ENCODE measurements at places on chromosomes 3 and 15.
A peak's percentile ranks its signal among the peaks of the same experiment; 100 is the strongest.

GRCh38 chr3:117168896-117169295 lies 459.3 kb downstream of the TUSC7 start:
- no peak for DNase-seq

DNA sequence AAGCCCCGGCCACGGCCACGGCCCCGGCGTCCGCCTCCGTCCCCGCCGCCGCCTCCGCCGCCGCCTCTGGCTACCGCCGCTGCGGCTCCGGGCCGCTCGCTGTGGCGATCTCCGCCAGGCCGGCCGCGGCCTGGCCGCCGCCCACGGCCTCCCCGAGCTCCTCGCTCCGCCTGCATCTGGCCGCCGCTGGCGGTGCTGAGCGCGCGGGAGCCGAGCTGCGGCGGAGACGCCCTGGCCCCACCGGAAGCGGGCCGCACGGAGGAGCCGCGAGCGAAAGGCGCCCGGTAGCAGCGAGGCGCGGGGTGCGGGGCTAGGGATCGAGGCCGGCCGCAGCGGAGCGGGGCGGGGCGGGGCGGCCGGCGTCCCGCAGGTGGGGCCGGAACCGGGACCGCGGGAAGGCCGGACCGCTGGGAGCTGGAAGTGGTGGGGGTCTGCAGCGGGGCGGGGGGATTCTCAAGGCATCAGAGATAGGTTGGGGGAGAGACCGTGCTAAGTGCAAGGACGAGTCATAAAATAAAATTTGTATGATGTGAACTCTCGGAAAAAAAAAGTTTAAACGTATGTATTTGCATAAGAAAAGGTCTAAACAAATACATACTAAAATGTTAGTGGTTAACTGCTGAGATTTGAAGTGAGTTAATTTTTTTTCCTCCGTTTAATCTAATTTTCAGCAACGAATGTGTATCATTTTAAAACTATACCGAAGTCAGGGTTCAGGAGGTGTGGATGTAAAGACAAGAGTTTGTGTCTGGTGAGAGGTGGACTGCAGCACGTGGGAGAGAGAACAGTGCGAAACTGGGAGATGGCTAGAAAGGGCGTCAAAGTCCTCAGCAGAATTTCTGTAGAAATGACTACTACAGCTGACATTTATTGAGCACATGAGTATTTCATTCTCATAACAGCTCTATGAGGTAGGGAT lies at the start of gene AVEN:
TSS of gene AVEN (minus strand) at position 334 of the 919 bp plus-strand sequence. CDS start at position 176, 158 bp downstream.
- peak; percentile 77 for DNase-seq

GRCh38 chr3:194140520-194141414 lies 4.8 kb downstream of the HES1 start:
- DNase-seq = peak; percentile 55

- DNase-seq = no peak
Observed at GRCh38 chr3:120846073-120846472, 61.9 kb upstream of the STXBP5L start.

DNA sequence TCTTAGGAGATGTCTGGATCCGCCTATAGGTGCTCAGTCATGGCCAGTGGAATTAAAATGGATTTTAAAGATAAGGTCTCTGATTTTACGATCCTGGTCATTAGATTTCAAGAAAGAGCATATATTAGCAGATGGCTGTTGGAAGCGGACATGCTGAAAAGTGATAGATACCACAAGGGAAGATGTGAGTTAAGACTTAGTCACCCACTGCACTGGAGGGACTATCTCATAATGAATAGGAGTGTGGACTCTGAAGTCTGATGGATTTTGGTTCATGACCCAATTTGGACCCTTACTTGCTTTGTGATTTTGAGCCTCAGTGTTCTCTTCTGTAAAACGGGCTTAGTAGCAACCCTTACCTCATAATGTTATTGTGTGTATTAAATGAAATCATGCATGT lies 214.7 kb downstream of the CHST2 start:
- no peak for DNase-seq

DNA sequence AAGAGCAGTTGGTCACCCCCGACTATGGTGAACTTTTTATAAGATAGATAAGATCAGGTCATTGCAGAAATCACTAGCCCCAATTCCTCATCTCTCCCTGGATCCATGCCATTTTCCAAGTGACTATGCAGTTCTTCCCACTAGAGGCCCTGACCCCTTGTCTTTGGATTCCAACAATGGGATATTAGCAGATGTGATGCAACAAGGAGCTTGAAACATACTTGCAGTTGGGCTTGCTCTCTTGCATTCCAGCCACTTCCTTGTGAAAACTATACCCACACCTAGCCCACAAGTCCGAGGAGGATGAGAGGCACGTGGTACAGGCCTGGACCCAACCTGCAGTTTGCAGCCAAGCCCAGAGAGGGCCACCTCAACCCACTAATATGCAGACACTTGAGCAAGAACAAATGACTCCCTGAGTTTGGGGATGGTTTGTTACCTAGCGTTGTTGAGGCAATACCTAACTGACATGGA lies 60.6 kb downstream of the SUCLG2 start:
- DNase-seq = peak; percentile 23

GRCh38 chr3:30538791-30539190 lies 67.6 kb upstream of the TGFBR2 start:
- no peak for DNase-seq

DNA sequence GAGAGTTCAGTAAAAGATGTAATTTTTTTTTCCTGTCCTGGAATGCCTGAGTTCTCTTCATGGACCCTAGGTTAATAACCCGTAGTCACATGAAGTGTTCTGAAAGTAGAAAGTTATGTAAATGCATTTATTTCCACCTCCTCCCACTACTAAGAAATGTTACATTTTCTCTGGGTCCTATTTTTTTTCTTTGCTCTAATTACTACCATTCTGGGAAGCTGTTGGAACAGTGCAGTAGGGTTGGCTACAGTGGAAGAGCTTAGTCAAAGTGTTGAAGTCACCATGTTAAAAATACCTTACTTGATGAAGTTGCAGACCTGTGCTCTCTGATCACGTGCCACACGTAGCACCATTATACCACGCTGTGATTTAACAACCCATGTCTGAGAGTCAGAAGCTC lies 153.8 kb upstream of the TSC22D2 start:
- DNase-seq = no peak

- DNase-seq = no peak
Observed at GRCh38 chr3:134709076-134709475, 58.3 kb upstream of the KY start.

- DNase-seq = no peak
Observed at GRCh38 chr15:28252831-28253230, 69.1 kb downstream of the HERC2 start.

- DNase-seq = no peak
Observed at GRCh38 chr15:66023311-66023972, 154.2 kb downstream of the RAB11A start.

- DNase-seq = no peak
Observed at GRCh38 chr3:3893590-3893989, 94.4 kb downstream of the LRRN1 start.

GRCh38 chr3:89494734-89495133 lies 387.3 kb downstream of the EPHA3 start:
- DNase-seq = no peak

- no peak for DNase-seq
Observed at GRCh38 chr3:188097791-188098190, 56.2 kb upstream of the LPP start.

DNA sequence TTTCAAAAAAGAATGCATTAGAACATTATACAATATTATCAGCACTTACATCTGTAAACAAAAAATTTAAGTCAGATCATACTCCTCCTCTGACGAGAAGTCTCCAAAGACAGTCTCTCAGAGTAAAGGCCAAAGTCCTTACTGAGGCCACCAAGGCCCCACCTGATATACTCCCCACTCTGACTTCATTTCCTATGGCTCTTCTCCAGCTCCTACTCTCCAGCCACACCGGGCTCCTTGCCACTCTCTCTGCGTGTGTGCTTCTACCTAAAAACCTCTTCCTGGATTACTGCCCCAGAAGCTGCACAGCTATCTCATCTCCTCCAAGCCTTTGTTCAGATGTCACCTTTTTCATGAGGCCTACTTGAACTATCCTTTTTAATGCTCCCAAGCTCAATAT lies 5.0 kb downstream of the DCP1A start:
- DNase-seq = no peak

- DNase-seq = no peak
Observed at GRCh38 chr3:48128774-48129173, 59.4 kb downstream of the CDC25A start.

GRCh38 chr3:69749461-69749860 lies 10.2 kb downstream of the MITF start:
- DNase-seq = no peak

DNA sequence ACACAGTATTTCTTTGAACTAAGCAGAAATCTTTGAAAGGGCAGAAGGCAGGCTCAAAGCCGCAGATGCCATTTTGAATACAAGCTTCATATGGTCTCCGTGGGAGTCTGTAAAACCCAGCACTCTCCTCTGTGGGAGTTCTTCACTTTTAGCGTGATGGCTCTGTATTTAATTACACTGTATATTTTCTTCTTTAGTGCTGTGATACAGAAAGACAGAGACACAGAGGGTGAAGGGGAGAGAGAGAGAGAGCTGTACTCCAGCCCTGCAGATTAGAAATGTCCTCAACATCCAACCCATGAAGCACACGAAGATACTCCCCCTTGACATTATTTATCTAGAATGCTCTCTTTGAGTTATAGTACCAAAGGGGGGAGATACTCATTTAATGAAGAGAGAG lies 752.6 kb upstream of the NR2F2 start:
- DNase-seq = no peak

DNA sequence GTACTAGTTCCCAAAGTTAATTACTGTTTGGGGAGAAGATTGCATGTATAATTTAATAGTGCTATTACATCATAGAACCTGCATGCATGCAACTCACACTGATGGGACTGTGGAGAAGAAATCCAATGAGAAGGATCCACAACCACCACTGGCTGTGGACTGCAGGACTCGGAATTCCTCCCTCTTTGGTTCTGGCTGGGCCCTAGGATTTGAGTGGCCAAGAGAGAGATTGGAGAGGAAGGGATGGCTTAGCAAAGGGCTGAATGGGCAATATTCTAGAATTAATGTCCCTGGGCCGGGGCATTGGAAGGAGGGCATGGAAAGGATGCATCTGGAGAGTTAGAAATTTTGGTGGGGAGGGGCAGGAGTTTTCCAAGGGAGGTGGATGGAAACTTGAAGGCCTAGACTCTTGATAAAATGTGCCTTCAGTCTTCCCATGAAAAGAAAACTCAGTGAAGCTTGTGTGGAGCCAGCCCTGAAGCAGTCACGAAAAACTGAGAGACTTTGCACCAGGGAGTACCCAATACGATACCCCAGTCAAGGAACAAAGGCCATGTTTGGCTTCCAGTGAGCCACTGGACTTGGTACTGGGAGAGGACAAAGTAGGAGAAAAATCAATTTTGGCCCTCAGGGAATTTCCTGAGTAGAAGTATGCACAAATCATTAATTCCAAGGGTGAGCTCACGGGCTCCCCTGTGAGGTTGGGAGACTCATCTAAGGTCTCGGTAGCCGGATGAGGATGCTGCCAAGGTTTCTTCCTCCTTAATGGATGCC lies 31.4 kb upstream of the TPM1 start:
- no peak for DNase-seq

GRCh38 chr15:48358229-48359152 lies 27.3 kb downstream of the DUT start:
- DNase-seq = no peak

- no peak for DNase-seq
Observed at GRCh38 chr15:27824841-27825422, 274.2 kb downstream of the OCA2 start.

DNA sequence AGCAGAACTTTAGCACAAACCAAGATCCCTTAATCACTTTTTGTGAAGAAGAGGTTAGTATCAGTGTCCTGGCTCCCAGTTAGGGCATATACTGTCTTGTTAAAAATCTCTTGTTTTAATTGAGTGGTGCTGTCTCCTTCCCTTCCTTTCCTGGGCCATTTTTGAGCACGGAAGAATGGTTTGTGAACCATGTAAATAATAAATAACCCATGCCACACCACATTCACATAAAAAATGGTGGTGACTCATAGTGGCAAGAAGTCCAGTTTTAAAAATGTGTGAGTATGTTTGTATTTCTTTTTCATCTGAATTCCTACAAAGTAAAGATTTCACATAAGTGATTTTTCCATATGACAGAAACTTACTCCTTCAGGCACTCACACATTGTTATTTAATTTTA lies 59.1 kb upstream of the SPRED1 start:
- no peak for DNase-seq

DNA sequence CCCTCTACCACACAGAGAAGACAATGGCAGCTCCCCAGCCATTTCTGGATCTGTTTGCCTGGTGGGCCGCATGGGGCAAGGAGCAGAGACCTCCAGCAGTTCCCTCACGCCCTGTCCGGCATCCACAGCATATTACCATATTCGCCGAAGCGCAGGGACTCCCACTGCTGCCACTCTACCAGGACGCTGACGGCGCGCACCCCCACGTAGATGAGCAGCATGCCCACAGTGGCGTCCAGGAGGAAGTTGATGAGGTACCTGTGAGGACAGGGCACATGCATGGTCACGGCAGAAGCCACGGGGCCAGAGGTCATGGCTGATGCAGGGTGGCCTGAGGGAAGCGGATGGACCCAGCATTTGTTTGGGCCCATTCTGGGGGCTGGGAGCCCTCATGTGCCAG lies 14.8 kb upstream of the MUSTN1 start:
- no peak for DNase-seq

- no peak for DNase-seq
Observed at GRCh38 chr3:192033246-192033645, 572.3 kb downstream of the PYDC2 start.

- no peak for DNase-seq
Observed at GRCh38 chr15:101148166-101148880, 103.5 kb downstream of the CHSY1 start.

- DNase-seq = no peak
Observed at GRCh38 chr15:98147415-98147814, 186.9 kb downstream of the ARRDC4 start.

DNA sequence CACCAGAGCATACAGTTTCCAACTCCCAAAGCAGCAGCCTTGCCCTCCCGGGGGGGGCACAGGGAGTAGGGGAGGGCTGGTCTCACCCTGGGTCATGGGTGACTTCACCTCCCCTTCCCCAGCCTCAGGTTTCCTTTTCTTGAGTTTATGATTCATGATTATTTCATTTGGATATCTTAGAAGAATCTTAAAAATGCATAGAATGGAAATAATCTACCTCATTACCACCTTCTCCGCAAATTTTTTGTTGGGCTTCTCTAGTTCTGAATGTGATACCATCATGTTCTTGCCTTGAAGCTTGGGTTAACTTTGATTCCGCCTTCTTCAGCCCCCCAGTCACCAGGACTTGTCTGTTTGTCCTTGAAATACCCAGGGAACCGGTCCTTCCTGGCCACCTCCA lies 148.8 kb upstream of the ROPN1 start:
- DNase-seq = no peak

GRCh38 chr15:86213420-86213819 lies 133.7 kb downstream of the AGBL1 start:
- DNase-seq = no peak

GRCh38 chr3:123762805-123763204 lies 121.3 kb downstream of the MYLK start:
- no peak for DNase-seq

DNA sequence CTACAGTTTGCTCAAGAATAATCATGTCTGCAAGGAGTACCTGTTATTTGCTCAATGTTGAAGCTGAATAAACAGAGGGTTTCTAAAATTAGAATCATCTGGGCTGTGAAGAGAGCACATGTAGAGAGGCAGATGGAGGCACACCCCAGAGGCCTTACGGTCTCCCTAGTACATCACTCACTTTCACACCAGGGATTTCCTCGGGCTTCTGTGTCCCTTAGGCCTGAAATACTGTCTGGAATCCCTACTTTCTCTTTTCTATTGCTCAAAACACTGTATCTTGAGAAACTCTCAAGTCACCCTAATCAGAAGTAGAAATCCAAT lies 473.7 kb upstream of the ROBO2 start:
- no peak for DNase-seq

GRCh38 chr3:179603321-179603720 lies 1.1 kb downstream of the MRPL47 start:
- no peak for DNase-seq
